GM13977 (cell line): ENCODE measurements at places on chromosomes 7 and 10.

GRCh38 chr7:105068886-105069285 lies 54.9 kb downstream of the KMT2E start:
- no peak for DNase-seq

- DNase-seq, result no peak
Measured at GRCh38 chr10:60914690-60915141, 29.3 kb downstream of the RHOBTB1 start.

DNA sequence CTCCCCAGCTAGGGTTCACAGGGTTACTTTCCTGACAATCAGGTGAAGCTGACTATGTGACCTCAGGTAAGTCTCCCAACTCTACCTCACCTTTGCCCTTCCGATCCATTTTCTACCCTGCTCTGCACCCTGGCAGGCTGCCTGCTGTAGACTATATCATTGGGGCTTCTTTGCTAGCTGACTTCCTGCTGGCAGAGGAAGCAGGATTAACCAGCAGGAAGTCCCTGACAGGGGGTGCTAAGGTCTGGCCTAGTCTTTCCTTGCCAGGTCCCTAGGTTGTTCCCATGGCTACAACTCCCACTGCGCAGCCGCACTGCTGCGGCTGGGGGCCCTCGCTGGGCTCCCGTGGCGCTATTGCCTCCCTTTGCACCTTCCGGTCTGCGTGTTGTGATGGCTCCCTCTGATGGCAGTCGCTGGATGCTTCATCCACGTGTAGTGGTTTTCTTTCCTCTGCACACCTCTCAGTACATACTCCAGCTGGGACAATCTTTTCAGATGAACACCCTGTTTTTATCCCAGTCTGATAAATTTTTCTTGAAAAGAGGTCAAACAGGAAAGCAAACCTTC lies 365.9 kb downstream of the REEP3 start:
- no peak for DNase-seq

DNA sequence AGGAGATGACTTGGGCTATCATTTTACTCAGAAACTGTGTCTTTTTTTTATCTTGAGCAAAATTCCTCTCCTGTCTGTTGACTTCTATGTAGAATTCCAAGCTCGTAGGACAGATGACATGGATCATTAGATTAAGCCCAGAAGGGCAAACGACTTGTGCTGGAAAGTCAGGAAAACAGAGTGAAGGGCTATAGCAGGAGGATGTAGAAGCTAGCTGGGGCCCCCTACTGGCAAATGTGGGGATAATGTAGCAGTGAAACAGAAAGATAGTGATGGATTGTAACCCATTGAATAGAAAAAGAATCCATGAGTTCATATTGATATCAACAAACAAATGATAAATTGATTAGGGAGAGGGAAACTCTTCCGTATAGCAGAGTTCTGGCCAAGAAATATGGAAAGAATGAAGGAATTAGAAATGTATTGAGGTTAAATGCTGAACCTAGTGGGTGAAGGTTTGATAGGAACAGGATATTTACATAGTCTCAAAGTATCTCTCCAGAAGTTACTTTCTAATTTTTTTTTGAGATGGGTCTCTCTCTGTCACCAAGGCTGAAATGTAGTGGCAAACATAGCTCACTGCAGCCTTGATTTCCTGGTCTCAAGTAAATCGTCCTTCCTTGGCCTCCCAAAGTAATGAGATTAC lies 103.6 kb downstream of the LYZL1 start:
- peak; percentile 51 for DNase-seq

DNA sequence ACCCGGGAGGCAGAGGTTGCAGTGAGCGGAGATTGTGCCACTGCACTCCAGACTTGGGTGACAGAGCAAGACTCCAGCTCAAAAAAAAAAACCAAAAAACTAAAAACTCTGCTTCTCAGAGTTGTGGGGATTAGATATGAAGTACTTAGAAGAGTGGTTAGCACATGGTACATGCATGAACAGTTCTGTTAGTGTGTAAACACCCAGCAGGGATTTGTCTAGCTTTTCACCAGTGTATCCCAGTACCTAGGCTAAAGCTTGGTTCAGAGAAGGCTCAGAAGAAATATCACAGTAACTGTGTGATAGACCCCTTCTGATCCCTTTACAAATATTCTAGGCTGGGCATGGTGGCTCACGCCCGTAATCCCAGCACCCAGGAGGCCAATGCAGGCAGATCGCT lies 9.5 kb downstream of the PPIA start:
- no peak for DNase-seq

GRCh38 chr10:36669615-36670352 lies 455.6 kb upstream of the ANKRD30A start:
- DNase-seq, result no peak

DNA sequence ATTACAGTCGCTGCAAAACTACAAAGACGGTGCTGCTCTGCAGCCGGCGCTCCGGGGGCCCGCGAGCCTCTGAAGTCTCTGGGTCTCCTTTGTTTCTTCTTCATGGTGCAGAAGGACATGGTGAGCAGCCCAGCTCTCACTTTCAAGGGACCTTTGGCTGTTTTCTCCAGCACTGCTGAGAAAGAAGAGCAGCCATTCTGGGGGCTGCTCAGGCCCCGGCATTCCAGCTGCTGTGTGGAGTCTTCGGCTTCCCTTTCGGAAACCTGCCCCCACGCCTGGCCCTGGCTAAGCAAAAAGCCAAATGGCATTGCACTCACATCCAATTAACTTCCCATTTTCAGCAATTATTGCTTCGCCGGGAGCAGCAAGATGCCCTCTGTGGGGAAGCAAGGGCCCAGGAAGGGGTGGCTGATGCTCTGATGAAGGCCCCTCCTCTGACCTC lies 555.7 kb downstream of the PTPRN2 start:
- DNase-seq, result no peak

- peak; percentile 36 for DNase-seq
Measured at GRCh38 chr7:24877790-24878311, 102.1 kb downstream of the OSBPL3 start.

DNA sequence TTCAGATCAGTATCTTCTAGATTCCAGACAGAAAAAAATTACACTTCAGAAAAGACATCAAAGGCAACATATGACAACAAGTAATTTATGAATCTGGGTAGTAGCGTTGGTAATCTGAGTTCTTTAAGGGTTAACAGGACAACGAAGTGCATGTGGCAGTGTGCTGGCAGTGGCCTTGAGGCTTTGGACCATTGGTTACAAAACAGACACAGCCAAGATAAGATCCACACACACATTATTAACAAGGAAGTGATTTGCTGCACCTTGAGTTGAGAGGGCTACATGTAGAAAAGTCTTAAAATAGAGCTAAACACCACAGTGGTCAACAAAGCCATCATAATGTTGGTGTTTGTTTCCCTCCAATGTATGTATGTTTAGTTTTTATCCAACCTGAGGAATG lies 40.6 kb downstream of the AKR1D1 start:
- no peak for DNase-seq

GRCh38 chr7:119685906-119686305 lies 587.1 kb upstream of the KCND2 start:
- no peak for DNase-seq

DNA sequence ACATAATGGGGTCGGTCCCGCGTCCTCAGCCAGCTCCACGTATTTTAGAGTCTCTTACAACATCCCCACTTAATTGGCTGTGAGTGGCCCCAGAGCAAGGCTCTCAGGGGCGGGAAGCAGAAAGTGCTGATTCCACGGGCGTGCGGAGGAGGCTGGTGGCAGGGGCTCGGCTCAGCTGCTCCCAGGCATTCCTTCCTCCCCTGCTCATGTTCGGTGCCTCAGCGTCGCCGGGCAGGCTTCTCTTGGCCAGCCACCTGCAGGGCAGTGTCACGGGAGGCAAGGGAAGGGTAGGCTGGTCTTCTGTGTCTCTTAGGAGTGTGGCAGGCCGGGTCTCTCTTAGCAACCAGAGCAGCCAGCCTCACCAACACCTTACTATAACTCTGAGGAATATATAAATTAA lies 33.8 kb downstream of the IL15RA start:
- no peak for DNase-seq

GRCh38 chr7:44531421-44532380 lies 9.4 kb downstream of the NPC1L1 start:
- DNase-seq, result no peak

DNA sequence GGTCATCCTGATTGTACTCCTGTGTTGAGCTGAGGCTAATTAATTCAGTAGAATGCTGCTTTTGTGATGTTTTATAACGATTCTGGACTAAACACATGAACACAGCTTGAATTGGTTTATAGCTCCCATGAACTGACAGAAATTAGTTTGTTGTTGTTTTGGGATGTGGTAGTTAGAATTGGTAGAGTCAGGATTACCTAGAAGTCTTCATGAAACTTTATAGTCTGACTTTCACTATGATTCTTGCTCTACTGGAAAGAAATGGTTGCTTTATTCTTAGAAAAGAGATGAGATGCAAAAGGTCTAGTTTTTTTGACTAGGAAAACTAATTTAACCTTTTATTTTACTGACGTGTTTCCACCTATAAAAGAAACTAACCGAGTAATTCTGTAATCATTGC lies 23.4 kb upstream of the TRUB1 start:
- no peak for DNase-seq

- DNase-seq, result peak; percentile 28
Measured at GRCh38 chr7:136009488-136010079, 32.4 kb upstream of the MTPN start.

DNA sequence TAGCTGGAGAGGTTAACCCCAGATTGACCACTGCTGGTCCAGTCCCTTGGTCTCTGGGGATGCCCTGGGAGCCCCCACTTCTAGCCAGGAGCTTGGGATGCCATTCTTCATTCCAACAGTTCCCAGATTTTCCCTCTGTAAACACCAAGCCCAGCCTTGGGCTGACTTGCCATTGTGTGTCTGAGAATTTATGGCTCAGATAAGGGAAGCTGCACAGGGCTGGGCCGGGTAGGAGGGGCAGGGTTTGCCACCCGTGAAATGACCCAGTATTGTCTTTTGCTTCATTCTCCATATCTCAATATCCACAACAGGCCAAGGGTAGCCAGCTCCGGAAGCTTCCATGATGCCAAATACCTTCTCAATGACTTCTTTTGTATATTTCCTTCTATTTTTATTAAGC lies 32.1 kb downstream of the AFAP1L2 start:
- no peak for DNase-seq

GRCh38 chr7:128939075-128939860 lies 1.5 kb downstream of the IRF5 start:
- peak; percentile 75 for DNase-seq

GRCh38 chr7:151711906-151712809 lies 164.8 kb downstream of the PRKAG2 start:
- no peak for DNase-seq

- DNase-seq, result no peak
Measured at GRCh38 chr10:123858077-123858681, 33.4 kb downstream of the CPXM2 start.

DNA sequence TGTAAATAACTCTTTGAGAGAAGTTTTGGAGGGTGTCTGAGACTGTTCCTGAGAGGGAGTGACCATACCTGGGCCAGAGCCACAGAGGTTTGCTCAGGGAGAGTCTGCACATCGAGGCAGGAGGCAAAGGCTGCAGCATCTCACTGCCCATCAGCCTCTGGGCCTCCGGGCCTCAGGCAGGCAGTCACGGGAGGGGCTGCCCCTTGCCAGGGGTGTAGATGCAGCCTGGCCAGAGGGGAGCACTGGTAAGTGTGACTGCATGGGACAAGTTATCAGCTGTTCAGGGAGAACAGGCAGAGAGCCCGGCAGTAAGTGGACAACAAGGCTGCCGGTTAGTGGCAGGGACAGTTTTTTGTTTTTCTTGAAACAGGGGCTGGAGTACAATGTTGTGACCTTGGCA lies 55.9 kb downstream of the ZNF467 start:
- DNase-seq, result no peak

- DNase-seq, result peak; percentile 95
Measured at GRCh38 chr7:140672382-140673062, at the start of gene ADCK2. Gene ADCK2 (plus strand): TSS chr7:140672945. CDS start chr7:140673331, 386 bp downstream.

DNA sequence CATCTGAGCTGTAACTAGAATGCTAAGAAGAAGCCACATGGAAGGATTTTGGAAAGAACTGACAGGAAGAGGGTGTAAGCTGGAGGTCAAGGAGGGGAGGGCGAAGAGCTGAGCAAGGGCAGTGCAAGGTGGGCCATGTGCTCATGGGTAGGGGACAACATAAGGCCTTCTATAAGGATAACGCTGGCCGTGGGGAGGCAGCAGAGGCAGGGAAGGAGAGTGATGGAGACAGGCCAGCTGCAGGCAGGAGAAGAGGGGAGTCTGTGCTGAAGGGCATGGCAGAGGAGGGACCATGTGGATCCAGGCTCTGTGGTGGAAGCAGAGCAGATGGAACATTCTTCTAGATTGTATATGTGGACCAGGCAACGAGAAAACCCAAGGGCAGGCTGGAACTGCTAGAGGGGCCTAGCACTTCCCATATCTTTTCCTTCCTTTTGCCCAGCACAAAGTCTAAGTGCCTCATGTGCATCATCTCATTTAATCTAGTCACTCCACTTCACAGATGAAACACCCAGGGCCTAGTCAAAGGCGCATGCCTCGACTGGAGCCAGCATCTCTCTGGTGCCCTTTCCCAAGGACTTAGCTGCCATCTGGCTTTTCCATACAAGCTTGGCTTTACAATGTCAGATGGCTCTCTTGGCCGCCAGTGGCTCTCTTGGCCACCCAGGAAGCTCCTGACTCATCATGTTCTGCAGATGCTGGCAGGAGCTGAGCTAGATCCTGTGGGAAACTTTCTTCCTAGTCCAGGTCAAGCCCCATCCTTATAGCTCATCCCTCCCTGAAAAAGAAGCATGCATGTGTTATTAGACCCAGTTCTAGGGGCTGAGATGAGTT lies 6.6 kb downstream of the LRRC18 start:
- no peak for DNase-seq

- no peak for DNase-seq
Measured at GRCh38 chr7:121436688-121437087, 40.6 kb upstream of the FAM3C start.

- no peak for DNase-seq
Measured at GRCh38 chr10:129678186-129678585, 211.1 kb downstream of the MGMT start.

DNA sequence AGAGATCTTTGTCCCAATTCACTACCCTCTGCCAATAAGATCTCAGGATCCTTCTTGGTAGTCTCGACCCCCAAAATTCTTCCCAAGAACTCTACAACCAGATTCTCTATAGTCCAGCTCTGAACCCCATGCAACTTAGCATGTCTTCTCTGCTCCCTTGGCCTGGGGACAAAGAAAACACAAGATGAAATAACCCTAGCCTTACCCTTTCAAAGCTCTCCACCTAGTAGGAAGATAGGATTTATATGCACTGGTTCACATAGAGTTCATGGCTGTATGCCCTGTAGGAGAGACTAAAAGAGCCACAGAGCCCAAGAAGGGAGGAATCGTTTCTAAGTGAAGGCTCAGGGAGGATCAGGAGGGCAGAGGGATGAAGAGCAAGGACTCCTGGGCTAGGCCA lies 96.1 kb downstream of the PPP1R3C start:
- DNase-seq, result no peak

GRCh38 chr7:17293481-17293880 lies 5.0 kb upstream of the AHR start:
- DNase-seq, result no peak

GRCh38 chr7:35725280-35725680 lies 30.3 kb upstream of the HERPUD2 start:
- DNase-seq, result peak; percentile 38

GRCh38 chr10:123996302-123996701 lies 97.1 kb downstream of the CHST15 start:
- no peak for DNase-seq
